Mucosa of gallbladder (tissue), 1 donor: ENCODE measurements at places on chromosomes 3 and 15. TPM values are rescaled to one million over a fixed set of nuclear protein-coding genes. Genes with fewer than 3 reads are reported as not detected.

Gene GOLGA8M
- total RNA-seq = 2.8 TPM

Gene SUSD5
- 7.8 TPM for total RNA-seq

GRCh38 chr15:63381301-63382204 is at the start of gene CA12:
CA12 (minus strand) TSS chr15:63381846; CDS start chr15:63381720, 126 bp downstream.
- DNase-seq = no peak

GRCh38 chr15:63610209-63610841 is 13.1 kb downstream of the FBXL22 start:
- DNase-seq = peak; percentile 79

DNA sequence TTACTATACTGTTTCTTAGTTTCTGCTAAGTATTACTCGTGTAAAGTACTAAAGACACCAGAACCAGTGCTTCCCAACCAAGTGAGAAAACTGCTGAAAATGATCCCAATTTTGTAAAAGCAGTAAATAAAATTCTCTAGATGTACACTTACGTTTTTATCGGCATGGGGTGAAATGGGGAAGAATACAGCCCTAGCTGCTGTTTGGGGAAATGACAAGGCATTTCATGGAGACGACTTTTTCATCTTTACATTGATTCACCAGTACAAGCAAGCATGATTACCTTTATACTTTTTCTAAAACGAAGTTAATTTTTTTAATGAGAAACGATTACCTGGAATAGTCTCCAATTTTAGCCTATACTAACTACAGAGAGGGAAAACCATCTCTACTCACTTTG is 1.4 kb downstream of the PSMD6 start:
- DNase-seq = no peak

- DNase-seq = no peak
Measured at GRCh38 chr3:81908561-81908960, 147.1 kb upstream of the GBE1 start.
